GM12892 (cell line): ENCODE measurements at places on chromosomes 16 and 17.
A peak's percentile ranks its signal among the peaks of the same experiment; 100 is the strongest.

- no peak for DNase-seq
These were observed 58.0 kb upstream of the EFCAB3 start for GRCh38 chr17:62322313-62322712.

DNA sequence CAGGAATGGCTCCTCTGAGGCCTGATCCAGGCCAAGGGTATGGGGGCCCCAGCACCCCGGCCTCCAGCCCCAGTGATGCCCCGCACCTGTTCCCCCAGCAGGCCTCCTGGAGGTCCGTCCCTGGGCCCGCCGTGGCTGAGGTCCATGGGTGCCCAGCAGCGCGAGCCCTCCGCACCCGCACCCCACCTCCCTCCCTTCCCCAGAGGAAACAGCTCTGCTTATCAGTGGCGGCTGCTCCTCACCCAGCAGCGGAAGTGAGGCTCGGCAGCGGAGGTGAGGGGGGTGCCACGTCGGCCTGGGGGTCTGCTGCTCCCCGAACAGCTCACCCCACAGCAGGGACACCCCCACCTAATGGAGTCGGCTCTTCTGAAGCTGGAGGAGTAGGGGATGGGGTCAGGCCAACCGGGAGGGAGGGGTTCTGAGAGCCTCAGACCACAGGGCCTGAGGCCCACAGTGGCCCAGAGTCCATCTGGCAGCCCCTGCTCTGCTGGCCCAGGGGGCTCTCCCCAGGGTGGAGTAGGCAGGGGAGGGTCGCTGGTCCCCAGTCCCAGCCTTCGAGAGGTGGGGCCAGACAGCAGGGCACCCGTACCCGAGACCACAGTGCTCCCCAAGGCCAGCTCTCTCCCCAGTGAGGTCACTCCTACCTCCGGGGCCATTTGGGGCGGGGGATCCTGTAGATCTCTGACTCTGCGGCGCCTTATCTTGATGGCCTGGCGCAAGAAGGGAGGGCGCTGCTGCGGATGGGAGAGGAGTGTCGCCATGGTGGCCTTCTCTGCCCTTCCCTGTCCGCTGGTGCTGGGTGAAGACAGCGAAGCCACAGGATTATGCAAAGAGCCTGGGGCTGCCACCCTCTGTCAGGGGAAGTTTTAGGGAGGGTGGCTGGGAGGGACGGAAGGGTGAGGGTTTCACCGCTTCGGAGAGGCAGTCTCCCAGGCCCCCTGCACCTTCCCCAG lies at the start of gene UNC13D:
UNC13D (minus strand) TSS at position 828 of the 953 bp plus-strand sequence; CDS start at position 761, 67 bp downstream.
- peak; percentile 74 for DNase-seq

DNA sequence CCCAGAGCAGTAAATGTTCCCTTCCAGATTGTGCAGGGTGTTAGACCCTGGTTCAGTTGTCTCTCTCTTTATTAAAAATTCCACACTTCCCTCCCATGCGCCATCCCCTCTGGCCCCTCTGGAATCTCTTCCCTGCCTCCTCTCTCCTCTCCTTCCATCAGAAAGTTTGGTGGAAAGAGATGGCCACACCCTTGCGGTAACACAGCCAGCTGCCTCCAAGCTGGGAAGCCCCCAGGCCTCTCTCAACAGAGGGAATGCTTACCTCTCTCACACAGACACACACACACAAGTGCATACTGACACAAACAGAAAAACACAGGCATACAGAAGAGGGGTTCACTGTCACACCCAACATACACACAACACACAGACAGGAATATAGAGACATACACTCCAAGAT lies 220.5 kb downstream of the C16orf78 start:
- no peak for DNase-seq

DNA sequence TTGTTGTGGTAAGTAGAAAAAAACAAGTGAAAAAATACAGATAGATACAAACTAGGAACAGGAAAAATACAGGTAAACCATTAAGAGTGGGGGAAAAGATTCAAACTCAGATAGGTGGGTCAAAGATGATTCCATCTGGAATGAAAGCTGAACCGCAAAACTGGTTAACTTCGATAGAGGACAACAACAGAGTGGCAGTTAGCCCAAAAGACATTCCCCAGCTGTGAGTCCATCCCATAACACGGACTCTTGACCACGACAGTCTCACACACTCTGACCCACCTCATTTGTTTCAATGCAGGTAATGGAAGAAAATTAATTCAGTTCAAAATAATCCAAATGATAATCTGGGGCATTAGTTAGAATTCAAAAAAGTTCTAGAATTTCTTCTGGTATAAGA lies 13.5 kb downstream of the ELAC2 start:
- no peak for DNase-seq

DNA sequence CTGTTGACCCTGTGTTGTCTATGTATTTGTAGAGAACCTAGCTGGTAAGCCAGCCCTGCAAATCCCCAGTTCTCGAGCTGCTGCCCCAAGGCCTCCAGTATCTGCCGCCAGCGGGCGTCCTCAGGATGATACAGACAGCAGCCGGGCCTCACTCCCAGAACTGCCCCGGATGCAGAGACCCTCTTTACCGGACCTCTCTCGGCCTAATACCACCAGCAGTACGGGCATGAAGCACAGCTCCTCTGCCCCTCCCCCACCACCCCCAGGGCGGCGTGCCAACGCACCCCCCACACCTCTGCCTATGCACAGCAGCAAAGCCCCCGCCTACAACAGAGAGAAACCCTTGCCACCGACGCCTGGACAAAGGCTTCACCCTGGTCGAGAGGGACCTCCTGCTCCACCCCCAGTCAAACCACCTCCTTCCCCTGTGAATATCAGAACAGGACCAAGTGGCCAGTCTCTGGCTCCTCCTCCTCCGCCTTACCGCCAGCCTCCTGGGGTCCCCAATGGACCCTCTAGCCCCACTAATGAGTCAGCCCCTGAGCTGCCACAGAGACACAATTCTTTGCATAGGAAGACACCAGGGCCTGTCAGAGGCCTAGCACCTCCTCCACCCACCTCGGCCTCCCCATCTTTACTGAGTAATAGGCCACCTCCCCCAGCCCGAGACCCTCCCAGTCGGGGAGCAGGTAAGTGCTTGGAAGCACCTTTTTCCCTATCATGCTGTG lies 23.1 kb upstream of the CDC6 start:
- DNase-seq = no peak

GRCh38 chr17:80573701-80574100 lies 29.1 kb downstream of the RPTOR start:
- DNase-seq = no peak

- no peak for DNase-seq
These were observed 28.4 kb downstream of the SLC25A10 start for GRCh38 chr17:81740395-81740961.

DNA sequence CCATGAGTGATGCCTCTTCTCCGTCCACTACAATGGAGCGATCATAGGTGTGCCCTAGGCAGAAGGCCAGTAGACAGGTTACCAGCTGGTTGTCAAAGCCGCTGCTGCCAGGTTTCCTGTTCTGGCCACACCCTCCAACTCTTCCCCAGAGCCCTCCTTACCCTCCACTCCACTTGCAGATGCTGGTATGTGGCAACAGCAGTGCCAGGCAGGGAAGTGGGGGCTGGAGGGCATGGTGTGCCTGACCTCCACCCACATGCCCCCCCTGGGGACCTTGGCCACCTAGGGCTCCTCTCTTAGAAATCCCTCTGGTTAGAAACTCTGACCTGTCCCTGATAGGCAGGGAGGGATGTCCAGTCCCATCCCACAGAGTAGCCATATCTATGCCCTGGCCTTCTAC lies 1.5 kb downstream of the RRAD start:
- DNase-seq = no peak

GRCh38 chr16:89561884-89562599 lies 1.6 kb downstream of the RPL13 start:
- DNase-seq = no peak

DNA sequence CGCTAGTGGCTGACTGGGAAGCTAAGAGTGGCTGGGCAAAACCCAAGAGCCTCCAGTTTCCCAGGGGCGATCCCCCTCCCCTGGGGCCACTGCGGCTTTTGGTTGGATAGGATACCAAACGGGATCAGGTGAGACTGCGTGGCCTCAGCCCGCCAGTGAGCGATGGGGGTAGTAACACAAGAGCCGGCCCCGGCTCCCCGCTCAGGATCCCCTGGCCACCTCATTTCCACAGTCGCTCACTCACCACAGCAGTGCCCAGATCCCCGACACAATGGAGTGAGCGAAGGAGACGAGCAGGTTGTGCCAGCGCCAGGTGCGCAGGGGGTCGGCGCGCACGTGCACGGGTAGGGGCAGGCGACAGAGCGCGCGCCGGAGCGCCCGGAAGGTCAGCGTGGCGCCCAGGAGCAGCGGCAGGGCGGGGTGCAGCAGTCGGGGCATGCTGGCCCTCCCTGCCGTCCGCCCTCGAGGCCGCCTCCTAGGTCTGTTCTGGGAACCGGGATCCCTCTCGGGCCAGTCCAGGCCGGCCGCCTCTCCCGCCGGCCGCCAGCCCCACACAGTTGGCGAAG lies 290 bp downstream of the TLCD1 start:
- DNase-seq = no peak
